ENCODE measurements at places on chromosomes 1 and 21.

- DNase-seq, result no peak
Observed at GRCh38 chr1:15178571-15179484, 25.3 kb downstream of the TMEM51 start.

- DNase-seq, result no peak
Observed at GRCh38 chr1:226645279-226645976, 93.7 kb downstream of the ITPKB start.

- no peak for DNase-seq
Observed at GRCh38 chr1:31299365-31299764, 2.5 kb downstream of the ZCCHC17 start.

- DNase-seq, result no peak
Observed at GRCh38 chr1:205370780-205371179, 14.1 kb upstream of the KLHDC8A start.

DNA sequence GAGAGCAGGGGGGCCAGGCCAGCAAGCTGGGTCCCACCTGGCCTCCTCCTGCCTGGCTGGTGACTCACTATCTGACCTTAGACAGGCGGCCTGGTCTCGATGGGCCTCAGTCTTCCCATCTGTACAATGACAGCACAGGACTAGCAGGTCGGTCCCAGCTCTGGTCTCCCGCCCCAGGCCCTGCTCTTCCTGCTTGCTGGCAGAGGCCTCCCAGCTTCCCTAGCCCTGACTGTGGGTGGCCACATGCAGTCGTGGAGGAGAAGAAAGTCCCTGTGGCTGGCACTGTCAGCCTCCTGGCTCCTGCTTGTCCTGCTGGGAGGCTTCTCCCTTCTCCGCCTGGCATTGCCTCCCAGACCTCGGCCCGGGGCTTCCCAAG is 817 bp downstream of the EXTL1 start:
- DNase-seq, result no peak

- no peak for DNase-seq
Observed at GRCh38 chr1:8667869-8668594, 149.4 kb downstream of the RERE start.
